Karpas-422 (cell line): ENCODE measurements at places on chromosomes 11 and 22.
A peak's percentile ranks its signal among the peaks of the same experiment; 100 is the strongest.

DNA sequence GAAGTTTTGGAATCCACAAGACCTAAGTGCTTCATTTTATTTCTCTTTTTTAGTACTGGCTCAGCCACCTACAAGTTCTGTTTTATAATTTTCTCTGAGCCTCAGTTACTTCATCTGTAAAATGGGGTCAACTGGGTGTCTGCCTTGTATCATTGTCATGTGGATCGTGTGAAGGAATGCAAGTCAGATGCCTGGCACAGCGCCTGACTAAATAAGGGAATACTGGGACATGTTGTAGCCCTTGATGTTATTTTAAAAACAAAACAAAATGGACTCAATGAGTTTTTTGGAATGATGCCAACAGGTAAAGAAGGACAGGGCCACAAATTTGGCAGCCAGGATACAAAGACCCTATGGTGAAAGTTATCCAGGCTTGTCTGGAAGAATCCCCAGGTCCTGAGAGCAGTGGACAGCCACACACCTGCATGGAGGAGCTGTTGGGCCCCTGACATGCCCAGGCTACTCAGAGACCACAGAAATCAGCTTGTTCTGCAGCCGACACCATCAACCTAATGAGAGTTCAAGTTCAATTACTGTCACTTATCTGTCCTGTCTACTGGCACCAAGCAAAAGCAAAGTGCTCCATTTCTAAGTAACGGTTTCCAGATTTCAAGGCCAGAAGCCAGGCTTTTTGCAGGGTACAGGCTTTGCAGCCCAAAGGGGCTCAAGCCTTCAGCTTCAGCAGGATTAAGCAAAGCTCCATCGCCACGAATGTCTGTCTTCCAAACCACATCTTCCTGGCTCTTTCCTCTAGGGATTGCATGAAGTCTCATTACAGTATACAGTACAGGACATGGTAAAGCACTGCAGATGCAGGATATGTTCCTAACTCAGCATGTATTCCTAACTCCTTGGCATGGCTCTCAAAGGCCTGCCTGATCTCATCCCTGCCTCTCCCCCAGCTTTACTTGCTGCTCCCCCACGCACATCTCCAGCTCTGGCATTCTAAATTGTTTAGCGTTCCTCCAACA, 18.4 kb downstream of the DKK3 start:
- DNase-seq: no peak

DNA sequence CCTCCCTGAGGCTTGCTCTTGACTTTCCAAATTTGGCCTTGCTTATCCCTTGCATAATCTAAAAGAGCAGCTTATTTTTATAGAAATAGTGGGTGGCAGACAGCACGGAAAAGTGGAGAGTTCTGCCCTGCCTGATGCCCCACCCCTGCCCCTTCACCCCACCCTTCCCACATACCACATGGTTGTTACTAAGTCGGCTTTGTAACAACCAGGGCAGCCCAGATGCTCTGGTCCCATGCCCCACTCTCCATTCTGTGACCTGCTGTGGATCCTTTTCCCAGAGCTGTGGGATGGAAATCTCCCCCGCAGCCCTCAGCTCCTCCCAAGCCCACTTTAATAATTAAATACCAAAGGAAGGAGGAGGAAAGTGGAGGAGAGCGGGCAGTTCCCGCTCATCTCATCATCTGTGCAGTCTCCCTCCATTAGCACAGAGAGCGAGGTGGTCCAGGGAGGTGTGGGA, 10.9 kb downstream of the MRGPRF start:
- no peak for DNase-seq

DNA sequence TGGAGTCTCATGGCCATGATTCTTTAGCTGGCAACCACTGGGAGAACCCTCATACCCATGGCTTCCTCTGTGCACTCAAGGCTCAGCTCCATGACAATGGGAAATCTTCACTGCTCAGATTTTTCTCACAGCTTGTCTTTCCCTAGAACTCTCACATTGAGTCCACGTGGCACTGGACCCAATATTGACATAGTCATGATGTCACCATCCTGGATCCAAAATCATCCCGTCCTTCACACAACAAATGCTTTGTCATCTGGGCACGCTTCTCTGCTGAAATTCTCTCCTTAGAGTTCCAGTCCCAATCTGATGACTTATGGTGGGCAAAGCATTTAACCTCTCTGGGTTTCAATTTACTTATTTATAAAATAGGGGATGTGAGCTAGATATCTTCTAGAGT, 37.7 kb upstream of the CD44 start:
- DNase-seq: no peak

DNA sequence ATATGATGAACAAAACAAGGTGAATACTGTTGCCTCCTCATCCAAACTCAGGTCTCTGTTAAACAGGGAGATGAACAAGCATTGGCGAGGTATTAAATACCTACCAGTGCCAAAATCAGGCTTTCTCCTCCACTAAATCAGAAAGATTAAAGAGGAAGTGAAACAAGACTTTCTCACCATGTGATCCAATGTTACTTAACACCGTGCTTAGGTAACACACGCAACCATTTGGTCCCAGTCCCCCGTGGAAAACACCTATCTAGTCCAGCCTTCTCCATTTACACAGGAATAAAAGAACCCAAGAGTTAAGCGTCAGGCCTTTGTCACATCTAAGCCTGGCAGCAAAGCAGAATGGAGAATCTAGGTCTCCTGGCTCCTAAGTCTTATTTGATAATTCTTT, 34.5 kb downstream of the TENM4 start:
- DNase-seq: peak; percentile 80

DNA sequence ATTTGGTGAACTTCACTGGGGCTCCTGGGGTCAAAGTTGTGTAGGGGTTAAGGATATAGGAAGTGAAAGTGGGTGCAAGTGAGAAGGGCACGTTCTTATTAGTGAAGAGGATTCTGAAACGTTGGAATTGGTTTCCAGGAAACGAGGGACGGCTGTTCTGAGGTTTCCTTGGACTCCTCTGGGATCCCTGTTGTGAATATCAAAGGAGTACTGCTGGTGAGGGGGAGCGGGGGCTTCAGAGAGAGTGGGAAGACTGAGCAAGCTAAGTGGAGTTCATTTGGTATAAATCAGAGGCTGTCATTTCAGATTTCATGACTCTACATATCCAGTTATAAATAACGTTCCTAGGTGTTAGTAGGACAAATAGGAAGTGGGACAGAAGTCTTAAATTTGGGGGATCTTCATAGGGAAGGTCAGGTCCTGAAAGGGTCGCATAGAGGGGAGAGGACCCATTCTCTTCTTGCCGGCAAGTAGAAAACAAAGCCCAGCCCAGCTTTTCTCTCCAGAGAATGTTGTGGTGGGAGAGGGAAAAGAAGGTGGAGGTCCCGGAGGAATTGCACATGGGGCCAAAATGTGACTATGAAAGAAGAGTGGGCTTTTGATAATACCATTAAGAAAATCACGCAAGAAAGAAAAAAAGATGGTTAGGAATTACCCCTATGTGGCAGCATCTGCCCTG, 1.1 kb upstream of the NELL1 start:
- DNase-seq: no peak

GRCh38 chr11:128696941-128697340, 3.1 kb downstream of the FLI1 start:
- DNase-seq: no peak

GRCh38 chr11:62409831-62410230, 9.0 kb upstream of the SCGB1A1 start:
- no peak for DNase-seq

DNA sequence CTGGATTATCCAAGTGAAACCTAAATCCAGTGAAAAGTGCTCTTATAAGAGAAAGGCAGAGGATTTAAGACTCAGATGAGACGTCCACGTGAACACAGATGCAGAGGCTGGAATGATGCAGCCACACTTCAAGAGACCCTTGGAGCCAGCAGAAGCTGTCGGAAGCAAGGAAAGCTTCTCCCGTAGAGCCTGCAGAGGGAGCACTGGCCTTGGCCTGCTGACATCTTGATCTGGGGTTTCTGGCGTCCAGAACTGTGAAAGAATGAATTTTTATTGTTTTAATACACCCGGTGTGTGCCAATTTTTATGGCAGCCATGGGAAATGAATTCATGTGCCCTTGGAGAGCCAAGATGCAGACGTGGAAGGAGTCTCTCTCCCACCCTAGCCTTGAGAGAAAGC, 407.0 kb upstream of the B3GAT1 start:
- DNase-seq: no peak

GRCh38 chr11:92744929-92745585, 224.4 kb upstream of the MTNR1B start:
- DNase-seq: no peak

GRCh38 chr11:65525546-65526480, 930 bp downstream of the SCYL1 start:
- DNase-seq: peak; percentile 69

DNA sequence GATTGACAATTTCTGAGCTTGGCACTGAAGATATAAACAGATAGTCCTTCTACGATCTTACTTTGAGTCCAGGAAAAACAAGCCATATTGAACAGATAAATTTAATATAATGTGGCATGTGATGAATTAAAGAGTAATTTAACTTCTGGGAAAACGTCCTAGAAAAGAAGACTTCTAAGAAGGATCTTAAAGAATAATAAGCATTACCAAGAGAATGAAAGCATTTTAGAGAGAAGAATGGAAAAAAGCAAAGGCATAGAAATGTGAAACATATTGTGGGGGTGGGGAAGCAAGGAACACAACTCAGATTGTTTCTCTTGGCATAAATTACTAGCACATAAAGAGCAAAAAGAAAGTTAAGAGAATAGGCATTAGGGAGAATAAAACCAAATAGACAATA, 5.4 kb downstream of the DDIAS start:
- DNase-seq: no peak

GRCh38 chr11:79668575-79668974, 227.7 kb upstream of the TENM4 start:
- DNase-seq: no peak

DNA sequence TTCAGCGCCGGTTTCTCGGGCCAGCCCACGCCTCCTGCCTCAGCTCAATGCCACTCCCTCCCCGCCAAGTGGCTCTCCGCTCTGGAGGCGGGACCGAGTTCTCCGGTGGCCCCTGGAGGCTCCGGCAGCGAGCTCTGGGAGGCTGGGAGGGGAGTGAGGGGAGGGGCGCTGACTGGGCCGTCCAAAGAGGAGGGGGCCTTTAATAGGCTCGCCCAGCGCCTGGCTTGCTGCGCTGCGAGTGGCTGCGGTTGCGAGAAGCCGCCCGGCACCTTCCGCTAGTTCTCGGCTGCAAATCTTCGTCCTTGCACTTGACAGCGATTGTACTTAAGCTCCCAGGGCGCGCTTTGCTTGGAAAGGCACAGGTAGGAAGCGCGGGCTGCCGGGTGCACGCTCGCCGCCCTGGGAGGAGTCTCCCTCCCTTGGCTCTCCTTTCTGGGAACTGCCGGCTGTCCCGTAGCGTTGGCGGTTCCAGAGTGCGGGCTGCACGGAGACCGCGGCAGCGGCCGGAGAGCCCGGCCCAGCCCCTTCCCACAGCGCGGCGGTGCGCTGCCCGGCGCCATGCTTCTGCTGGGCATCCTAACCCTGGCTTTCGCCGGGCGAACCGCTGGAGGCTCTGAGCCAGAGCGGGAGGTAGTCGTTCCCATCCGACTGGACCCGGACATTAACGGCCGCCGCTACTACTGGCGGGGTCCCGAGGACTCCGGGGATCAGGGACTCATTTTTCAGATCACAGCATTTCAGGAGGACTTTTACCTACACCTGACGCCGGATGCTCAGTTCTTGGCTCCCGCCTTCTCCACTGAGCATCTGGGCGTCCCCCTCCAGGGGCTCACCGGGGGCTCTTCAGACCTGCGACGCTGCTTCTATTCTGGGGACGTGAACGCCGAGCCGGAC, at the start of gene ADAMTS15:
ADAMTS15 (plus strand) TSS at position 230 of the 894 bp plus-strand sequence; CDS start at position 559, 329 bp downstream.
- no peak for DNase-seq

DNA sequence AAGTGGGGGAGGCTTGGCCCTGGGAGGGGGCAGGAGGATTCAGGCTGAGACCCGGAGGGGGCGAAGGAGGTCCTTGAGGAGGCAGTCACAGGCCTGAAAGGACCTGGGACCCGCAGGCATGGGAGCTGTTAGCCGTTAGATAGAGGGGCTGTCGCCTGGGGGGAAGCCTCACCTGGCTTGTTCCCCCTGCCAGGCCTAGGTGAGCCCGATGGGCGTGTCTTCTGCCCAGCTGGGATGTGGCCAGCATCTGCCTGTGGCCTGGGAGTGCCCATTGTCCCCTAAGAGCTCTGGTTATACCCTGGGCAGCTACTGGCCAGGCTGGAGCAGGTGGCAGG, 1.8 kb upstream of the DUSP8 start:
- no peak for DNase-seq

- no peak for DNase-seq
These were observed 491.8 kb downstream of the TMEM135 start for GRCh38 chr11:87529486-87529885.

GRCh38 chr11:113553915-113554314, 78.7 kb upstream of the DRD2 start:
- peak; percentile 81 for DNase-seq

GRCh38 chr11:113487622-113488021, 12.4 kb upstream of the DRD2 start:
- DNase-seq: no peak

- DNase-seq: peak; percentile 49
These were observed 37.8 kb downstream of the PPP6R3 start for GRCh38 chr11:68498321-68498720.

DNA sequence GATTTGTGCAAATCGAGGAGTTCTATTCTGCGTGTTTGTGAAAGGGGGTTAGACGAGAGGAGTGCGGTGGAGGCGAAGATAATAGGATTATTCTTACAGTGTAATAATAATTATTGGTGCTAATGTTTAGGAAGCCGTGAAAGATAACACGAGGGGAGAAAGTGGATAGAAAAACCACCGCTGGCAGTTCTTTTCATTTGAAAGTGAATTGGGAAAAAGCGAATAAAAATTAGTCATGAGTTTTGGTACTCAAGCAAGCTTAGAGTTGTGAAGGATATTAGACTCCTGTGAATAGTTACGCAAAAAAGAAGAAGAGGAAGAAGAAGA, 575 bp downstream of the SLC6A5 start:
- no peak for DNase-seq

DNA sequence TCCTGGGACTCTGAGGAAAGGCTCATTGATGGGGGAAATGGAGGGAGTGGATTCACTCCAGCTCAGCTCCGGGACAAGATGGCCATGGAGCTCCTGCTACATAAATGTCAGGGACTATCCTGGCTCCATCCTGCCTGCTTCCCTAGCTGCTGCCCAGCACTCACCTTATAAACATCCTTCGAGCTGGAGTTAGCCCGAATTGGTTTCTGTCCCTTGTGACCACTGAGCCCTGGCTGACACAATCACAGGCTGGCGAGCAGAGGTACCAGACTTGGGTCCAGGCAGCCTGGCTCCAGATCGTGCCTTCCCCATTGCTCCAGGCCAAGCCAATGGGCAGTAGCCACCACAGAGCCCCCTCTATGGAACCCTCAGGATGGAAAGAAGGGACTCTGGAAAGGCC, 77.6 kb downstream of the FDX1 start:
- DNase-seq: no peak

GRCh38 chr11:65887723-65888162, 528 bp downstream of the FIBP start:
- peak; percentile 68 for DNase-seq

DNA sequence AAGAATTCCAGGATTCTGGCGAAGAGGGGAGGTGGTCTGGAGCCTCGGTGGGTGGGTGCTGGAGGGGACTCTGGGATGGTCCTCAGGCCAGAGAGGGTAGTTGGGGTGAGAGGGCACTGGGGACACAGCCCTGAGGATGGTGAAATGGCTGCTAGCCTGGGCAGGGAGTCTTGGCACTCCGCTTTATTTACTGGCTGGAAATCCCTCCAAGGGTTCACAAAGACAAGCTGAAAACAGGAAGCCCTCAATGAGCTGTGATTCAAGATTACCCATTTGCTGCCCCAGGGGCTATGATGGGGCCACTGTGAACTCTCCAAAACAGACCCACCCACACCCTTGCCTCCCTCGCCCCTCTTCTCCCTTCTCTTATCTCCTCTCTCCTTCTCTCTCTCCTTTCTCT, 71.9 kb downstream of the FBXO7 start:
- no peak for DNase-seq
